Fibroblast of the conjunctiva (primary cell): ENCODE measurements at places on chromosomes 1 and 21.

- DNase-seq: no peak
Measured at GRCh38 chr1:56451491-56451890, 127.9 kb downstream of the PLPP3 start.

DNA sequence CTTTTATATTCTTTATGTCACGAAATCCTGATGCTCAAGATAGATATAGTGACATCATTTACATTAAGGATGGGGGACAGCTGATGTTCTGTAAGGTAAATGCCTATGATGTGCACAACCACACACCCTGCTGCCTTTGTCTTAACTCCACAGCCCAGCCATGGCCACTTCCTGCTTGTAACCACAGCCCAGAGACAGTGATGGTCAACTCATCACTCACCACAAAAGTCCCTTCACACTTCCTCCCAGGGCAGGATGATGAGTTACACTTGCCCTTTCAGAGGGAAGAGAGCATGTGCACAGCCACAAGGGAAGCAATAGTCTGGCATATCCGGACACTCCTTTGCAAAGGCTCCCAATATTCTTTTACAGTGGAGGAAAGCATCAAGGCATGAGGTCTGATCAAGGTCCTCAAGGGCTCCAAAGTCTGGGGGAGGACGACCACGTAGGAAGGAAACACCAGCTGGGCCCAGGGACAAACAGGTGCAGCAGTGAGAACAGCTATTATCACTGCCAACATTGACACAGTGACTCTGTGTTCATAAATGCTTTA, 53.8 kb downstream of the PLPP3 start:
- DNase-seq: no peak

DNA sequence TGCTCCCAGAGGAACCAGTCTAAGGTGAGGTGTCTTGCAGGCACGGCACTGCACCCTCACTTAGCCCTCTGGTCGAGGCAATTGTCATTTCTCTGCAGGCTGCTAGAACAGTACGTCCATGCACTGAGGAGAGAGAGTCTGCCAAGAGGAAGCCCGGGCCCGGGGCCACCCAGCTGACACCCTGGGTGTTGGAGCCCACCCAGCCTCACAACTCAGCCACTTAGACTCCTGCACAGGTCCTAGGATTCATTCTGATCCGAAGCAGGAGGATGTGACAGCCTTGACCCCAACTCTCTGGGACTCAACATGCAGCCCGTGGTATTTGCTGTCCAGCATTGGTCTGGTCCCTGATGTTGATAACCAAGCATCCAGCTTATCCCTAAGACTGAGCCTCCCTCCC, 111.9 kb downstream of the ADSS2 start:
- DNase-seq: no peak

DNA sequence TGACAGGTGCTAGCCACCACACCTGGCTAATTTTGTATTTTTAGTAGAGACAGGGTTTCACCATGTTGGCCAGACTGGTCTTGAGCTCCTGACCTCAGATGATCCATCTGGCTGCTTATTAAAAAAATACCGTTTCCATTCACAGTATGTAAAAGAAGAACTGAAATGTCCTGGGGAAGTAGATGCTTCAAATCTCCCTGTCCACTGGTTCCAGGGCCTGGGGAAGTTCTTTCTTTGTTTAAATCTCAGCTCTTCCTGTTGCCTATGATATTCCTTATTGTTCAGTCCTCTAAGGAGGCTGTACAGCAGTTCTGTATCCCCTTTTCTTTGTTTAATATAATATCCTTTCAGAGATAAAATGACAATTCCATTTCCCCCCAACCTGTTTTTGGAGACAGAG, 47.4 kb downstream of the ZMYM1 start:
- DNase-seq: no peak

DNA sequence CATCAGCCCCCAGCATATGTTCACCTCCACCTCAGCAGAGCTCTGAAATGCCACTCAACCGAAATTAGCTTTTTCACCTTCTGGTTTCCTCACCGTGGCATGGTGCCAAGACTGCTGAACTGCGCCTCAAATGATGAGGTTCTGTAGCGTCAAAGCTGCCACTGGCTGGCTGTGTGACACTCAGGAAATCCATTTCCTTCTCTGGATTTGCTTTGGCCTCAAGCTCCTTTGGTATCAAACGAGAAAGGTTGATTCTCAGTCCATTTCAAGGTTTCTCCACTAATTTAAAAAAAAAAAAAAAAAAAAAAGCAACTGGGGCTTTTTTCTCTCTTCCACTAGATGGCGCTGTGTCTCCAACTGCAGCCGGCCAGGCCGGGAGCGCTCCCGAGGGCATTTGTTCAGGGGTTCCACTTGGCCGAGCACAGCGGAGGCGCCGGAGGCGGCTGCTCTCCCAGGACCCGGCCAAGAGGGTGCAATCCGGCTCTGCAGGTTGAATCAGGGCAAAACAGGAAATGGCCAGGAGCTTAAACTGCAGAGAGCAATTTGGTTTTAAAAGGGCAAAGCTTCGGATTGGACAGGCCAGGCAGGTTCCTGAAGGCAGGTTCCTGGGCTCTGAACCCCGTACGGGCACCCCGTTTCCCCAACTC, 26.5 kb upstream of the PLA2G2C start:
- peak; percentile 16 for DNase-seq

DNA sequence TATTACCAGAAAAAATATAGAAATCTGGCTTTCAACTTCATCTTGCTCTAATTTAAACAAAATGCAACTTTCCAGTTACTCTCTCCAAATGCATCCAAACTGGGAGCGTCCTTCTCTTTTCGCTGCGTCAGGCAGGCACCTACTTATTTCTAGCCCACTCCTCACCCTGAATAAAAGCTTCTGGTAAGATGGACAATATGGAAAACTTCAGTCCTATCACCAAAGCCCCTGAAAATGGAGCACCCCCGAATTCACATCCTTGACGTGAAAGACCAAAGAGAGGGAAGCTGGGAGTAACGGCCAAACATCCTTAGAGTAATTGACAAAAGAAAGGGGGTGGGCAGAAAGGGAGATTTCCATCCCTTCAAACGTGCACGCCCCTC, 5.5 kb upstream of the PROX1 start:
- DNase-seq: no peak

- no peak for DNase-seq
Measured at GRCh38 chr1:112727716-112728115, 12.6 kb upstream of the PPM1J start.

GRCh38 chr1:166905136-166905535, 29.1 kb upstream of the TADA1 start:
- DNase-seq: no peak

DNA sequence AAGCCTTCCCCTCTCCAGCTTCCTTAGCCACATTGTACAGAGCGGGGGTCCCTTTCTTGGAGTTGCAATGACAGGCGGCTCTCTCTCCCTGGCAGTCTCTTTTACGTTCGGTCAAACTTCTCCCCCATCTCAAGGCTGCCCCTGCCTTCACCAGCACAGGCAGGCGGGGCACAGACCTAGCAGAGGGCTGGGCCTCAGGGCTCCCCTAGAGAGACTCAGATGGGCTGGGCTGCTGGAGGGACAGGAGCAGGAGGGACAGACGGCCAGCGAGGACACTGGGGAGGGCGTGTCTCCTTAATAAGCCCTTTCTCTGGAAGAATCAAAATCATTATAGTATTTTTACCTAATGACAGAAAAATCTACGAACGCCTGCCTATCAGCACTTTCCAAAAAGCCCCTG, 79.6 kb downstream of the CASZ1 start:
- no peak for DNase-seq

DNA sequence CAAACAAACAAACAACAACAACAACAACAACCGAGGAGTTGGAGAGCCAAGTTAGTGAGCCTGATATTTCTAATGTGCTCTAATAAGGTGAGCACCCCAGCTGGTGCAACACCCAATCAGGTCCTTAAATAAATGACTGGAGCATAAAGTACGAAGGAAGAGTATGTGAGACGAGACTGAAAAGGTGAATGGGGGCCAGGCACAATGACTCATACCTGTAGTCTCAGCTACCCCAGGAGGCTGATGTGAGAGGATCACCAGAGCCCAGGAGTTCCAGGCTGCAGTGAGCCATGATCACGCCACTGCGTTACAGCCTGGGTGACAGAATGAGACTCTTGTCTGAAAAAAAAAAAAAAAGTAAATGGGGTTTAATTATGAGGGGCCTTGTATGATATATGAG, 152.0 kb upstream of the ZRANB2 start:
- DNase-seq: no peak

GRCh38 chr1:34132161-34132420, 32.9 kb downstream of the CSMD2 start:
- no peak for DNase-seq

GRCh38 chr1:208181364-208181763, 62.8 kb downstream of the PLXNA2 start:
- no peak for DNase-seq

- no peak for DNase-seq
Measured at GRCh38 chr21:32698971-32699693, 28.7 kb downstream of the SYNJ1 start.

DNA sequence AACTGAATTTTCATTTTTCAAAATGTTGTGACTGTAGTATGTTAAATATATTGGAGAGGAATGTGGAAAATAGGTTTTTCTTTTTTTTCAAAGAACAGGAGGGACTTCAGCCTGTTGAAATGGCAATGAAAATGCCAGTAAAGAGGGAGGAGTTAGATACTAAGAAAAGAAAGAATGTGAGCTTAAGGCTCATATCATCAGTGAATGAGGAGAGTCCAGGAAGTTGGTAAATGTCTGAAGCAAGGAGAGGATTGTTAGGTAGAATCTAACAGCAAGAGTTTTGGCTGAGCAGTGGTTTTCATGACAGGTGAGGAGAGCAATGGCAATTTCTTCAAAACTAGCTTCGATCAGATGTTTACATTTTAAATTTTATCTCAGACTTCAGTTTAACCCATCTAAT, 43.0 kb downstream of the PLA2G4A start:
- DNase-seq: no peak

DNA sequence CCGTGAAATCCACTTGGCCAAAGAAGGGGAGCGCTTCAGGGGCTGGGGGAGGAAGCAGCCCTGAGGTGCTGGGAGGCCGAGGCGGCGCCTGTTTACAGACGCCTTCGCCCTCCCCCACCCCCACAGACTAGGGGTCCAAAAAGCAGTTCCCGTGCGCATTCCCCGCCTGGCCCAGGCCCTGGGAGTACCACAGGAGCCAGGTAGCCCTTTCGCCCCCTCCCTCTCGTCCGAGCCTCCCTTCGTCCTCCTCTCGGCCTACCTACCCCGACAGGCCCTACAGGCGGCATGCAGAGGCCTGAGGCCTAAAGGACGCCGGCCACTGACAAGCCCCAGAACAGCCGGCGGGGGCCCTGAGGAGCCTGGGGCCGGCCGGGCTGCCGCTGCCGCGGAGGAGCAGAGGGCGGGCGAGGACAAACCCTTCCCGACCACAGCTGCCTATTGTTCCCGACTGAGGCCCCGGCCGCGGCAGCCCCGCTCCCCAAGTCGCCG, 522 bp downstream of the RC3H1 start:
- no peak for DNase-seq

GRCh38 chr1:100299521-100300222, 33.7 kb downstream of the RTCA start:
- no peak for DNase-seq

GRCh38 chr21:35658242-35658641, 402.1 kb downstream of the SETD4 start:
- peak; percentile 57 for DNase-seq

GRCh38 chr1:203447151-203447550, 28.5 kb upstream of the PRELP start:
- no peak for DNase-seq

DNA sequence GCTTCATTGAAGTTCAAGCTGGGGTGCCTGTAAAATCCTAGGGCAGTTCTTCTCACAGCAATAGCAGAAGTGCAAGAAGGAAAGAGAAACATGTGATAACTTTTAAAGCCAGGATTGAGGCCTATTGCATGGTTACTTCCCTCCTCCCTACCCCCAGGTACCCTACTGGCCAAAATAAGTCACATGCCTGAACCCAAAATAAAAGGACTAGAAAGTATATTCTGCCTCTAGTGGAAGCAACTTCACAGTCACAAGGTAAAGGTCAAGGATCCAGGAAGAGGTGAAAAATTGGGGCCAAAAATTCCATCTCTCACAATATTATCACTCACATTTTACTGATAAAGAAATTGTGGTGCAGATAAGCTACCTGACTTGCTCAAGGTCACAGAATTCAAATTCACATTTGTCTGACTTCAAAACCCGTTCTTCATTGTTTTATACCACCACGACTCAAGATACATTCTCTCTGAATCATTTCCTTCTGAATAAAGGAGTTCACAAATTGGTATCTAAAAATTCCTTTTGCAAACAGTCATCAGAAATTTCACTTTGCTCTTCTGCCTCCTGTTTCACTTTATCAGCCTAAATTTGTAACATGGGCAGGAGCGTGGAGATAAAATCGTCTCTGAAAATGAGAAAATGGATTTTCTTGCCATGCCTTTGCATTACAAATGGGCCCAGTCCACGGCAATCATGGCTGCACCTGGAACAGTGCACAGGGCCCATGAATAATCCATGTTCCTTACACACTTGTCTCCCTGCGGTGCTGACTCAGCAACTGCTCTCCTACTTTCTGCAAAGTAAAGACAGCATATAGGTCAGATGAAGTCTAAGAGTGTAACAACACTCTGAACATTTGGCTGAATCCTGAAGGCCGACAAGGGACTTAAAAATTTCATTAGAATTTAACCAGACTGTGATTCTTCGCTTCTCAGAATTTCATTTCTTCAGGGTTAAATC, 485.3 kb upstream of the NFIA start:
- DNase-seq: no peak
